ENCODE measurements at places on chromosomes 4 and X. TPM values are rescaled to one million over a fixed set of nuclear protein-coding genes. Genes with fewer than 3 reads are reported as not detected.
A peak's percentile ranks its signal among the peaks of the same experiment; 100 is the strongest.

GRCh38 chr4:4868040-4868757 lies 8.7 kb downstream of the MSX1 start:
- no peak for DNase-seq

GRCh38 chrX:22247169-22247568 lies 25.5 kb upstream of the CBLL2 start:
- peak; percentile 54 for DNase-seq

DNA sequence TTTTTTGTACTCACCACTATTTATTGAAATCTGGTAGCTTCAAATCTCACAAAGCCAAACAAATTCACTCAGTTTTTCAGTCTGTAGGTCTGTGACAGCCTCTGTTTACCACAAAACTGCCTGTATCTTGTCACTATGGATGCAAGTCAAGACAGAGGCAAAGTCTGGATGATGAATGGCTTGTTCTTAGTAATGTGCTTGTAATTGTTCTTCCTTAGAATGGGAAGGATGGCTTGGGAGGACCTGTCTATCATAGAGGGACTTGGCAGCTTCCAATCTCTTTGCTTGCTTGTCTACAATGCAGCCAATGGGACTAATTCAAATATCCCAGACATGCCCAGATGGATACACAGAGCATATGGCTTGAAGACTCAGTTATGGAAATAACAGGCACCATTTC lies 141.2 kb upstream of the SCML1 start:
- no peak for DNase-seq

Gene DRP2
- 0.41 TPM for total RNA-seq

Measured in fibroblast of the aortic adventitia (primary cell).